ENCODE measurements at places on chromosomes 5 and 9.

- no peak for DNase-seq
These were observed 205.0 kb downstream of the DOCK8 start for GRCh38 chr9:419571-420171.

DNA sequence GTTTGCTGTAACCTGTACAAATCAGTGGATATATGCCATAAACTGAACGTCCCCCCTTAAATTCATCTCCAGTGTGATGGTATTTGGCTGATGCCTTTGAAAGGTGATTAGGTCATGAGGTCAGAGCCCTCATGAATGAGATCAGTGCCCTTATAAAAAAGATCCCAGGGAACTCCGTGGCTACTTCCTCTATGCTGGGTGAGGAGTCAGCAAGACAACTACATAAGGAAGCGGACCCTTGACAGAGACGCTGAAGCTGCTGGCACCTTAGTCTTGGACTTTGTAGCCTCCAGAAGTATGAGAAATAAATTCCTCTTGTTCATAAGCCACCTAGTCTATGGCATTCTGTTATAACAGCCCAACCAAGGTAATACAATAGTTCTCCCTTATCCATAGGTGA, 215.1 kb upstream of the ZNF608 start:
- no peak for DNase-seq

- no peak for DNase-seq
These were observed 29.9 kb upstream of the SMU1 start for GRCh38 chr9:33106372-33106771.

- no peak for DNase-seq
These were observed 45.3 kb downstream of the ROR2 start for GRCh38 chr9:91904588-91905236.

DNA sequence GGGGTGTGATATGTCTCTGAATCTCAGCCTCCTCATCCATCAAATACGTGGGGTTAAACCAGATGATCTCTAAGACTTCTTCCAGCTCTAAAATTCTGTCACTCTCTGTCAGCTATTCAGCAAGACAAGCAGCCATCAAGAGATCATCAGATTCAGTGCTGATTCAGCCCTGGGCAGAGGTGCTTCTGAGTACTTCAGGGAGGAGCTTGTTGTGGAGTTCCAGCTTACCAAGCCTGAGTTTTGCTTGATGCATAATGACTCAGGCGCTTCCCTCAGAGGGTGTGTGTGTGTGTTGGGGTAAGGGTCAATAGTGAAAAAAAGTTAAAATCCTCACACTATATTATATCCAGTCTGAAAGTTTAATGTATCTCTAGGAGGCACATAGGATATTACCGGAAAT, 29.6 kb upstream of the TAF1L start:
- DNase-seq = no peak

GRCh38 chr5:94057655-94058054, 316.3 kb upstream of the POU5F2 start:
- no peak for DNase-seq

DNA sequence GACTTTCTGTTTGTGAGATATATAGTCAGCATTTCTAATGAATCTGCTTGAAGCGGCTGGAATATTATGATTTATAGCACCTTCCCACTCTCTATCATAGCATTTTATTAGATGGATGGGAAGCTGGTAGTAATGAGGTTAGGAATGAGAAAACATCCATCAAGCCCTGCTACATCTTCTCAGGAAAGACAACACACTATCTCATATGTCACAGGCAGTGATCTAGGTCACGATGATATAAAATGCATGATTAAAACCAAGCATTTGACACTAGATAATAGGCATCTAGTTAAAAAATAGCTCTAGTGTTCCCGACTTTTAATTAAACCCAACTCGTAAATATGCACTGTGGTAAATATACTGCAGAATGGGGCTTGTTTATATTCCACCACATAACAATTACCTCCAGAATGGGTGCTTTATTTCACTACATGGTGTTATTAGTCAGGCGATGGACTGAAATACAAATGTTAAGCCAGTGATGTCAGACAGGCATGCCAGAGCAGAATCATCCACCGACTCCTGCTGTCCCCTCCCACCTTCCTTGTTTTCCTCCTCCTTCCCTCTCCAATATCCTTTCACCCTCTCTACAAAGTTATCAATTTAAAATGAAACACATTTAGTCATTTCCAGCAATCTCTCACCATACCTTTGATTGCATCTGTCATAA, 286.8 kb downstream of the SPATA31D1 start:
- DNase-seq = no peak

DNA sequence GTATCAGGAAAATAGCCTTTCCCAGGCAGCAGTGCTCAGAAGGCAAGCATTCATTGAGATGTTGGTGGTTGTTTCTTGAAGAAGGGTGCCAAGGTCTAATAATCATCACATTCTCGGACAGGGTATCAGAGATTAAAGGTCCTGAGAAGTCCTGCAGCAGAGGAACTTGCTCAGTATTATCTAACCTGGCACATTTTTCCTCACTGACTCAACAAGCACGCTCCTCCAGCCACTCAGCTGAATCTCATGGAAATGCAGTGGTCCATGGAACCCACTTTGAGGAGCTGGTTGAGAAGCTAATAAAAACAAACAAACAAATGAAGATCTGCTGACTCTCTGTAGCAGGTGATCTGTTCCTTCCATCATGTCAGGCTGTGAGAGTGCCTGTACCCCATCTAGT, 35.3 kb upstream of the ICE1 start:
- DNase-seq = no peak

DNA sequence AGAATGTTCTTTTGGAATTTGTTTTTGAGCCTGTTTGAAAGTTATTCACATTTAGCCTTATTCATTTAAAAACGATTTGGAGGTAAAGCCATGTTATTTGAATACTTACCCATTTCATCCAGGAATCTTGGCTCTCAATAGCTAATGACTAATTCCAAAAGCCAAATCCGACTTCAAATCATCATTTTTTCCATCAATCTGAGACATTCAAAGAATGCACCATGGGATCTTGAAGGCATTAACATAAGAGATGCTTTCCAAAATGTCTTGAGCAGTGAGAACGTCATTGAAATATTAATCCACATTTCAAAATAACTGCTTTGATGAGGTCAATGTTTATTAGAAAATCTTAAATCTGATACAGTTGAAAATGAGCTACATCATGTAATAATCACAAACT, 617.0 kb upstream of the RORB start:
- DNase-seq = no peak

GRCh38 chr9:110391826-110392485, 54.3 kb upstream of the TXNDC8 start:
- DNase-seq = no peak

DNA sequence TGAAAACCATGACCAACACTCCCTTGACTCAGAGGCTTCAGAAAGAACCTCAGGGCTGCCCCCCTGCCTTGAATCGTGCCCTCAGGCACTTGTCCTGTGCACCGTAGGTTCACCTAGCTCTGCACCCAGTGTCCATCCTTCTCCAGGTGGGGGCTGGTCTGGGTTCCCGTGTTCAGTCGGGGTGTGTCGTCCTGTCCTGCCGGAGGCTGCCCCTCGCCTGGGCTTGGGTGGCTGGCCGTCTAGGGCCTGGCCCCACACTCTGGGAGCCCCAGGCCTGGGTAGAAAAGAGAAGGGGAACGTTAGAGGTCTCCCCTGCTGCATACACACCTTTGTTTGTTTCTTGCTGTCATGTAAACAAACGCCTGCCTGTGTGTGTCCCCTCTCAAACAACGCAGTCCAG, 29.3 kb downstream of the CATSPER3 start:
- DNase-seq = no peak

GRCh38 chr5:91256142-91256524, 127.0 kb downstream of the ARRDC3 start:
- no peak for DNase-seq

DNA sequence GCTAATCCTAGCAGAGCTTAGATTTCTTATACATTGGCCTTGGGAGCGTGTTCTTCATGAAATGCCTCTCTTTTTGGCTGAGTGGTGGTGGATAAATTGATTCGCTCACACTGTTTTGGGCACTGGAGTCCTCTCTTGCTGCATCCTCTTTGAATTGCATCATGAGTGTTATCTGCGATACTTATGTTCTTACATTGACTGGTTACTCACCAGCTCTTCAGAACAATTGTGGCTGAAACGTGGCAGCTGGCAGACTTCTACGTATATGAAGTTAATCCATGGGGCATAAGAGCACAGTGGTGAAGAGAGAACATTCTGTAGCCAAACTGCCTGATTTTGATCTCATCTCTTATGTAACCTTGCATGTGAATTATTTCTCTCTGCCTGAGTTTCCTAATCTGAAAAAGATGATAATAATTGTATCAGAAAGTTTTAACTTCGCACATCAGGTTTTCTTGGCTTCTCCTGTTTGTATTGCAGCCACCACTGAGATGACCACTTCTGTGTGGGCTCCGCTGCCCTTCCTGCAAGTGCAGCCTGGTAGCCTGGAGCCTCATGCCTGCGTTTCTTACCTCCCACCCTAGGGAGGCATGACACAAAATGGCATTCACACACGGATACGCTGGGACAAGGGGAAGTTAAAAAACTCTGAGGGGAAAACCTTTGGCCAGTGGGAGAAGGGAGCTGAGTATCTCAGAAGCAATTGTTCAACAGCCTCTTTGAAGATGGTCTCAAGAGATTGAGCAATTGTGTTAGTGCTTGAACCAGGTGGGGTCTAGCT, 295.2 kb downstream of the ARHGAP26 start:
- DNase-seq = no peak

- no peak for DNase-seq
These were observed 1215.0 kb upstream of the CDH9 start for GRCh38 chr5:28253431-28253830.

DNA sequence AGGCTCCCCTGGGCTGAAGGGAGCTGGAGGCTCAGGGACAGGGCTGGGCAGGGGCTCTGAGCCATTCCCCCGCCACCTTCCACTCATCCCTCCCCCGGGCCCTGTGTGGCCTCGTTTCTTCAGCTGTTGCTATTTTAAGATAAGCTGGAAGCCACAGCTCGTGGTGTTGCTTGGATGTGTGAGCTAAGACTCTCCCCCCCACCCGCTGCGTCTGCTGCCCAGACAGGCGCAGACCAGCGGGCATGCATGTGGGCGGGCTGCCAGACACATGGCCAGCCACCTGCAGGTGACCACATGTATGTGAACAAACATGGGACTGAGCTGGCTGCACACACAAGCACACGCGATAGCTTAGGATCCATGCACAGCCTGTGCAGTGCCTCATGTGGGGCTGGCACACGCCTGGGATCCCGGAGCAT, 8.7 kb downstream of the SNCB start:
- DNase-seq = no peak

GRCh38 chr5:167730121-167730520, 561.3 kb upstream of the WWC1 start:
- no peak for DNase-seq

GRCh38 chr9:37531699-37532098, 44.5 kb downstream of the FBXO10 start:
- no peak for DNase-seq

GRCh38 chr5:38453506-38453905, 102.9 kb downstream of the LIFR start:
- no peak for DNase-seq
